Suppressor macrophage (primary cell): ENCODE measurements at places on chromosomes 4 and X.
A peak's percentile ranks its signal among the peaks of the same experiment; 100 is the strongest.

GRCh38 chr4:129246145-129246544, 150.2 kb downstream of the C4orf33 start:
- no peak for DNase-seq

DNA sequence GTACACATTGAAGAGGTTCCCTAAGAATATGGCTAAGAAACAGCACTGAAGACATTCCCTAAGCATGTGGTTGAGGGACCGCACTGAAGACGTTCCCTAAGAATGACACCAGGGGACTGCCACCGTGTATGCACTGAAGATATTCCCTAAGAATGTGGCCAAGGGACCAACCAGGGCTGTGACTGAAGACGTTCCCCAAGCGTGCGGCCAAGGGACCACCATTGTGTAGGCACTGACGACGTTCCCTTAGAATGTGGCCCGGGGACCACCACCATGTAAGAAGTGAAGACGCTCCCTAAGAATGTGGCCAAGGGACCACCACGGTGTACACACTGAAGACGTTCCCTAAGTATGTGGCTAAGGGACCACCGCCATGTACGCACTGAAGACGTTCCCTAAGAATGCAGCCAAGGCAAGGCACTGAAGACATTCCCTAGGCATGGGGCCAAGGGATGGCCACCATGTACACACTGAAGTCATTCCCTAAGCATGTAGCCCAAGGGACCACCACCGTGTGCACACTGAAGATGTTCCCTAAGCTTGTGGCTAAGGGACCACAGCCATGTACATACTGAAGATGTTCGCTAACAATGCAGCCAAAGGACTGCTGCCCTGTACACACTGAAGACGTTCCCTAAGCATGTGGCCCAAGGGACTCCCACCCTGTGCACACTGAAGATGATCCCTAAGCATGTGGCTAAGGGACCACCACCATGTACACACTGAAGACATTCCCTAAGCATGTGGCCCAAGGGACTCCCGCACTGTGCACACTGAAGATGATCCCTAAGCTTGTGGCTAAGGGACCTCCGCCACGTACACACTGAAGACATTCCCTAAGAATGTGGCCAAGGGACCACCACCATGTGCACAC, 22.0 kb downstream of the DHRSX start:
- no peak for DNase-seq

DNA sequence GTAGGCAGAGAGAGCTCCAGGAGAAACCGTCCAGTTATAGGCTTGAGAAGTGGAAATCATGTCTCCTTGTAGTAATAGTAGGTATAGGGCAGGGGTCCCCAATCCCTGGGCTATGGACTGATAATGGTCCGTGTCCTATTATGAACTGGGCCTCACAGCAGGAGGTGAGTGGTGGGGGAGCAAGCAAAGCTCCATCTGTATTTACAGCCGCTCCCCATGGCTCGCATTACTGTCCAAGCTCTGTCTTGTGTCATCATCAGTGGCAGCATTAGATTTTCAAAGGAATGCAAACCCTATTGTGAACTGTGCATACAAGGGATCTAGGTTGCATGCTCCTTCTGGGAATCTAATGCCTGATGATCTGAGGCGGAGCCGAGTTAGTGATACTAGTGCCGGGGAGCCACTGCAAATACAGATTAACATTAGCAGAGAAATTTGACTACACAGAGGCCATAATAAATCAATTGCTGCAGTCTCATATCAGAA, 67.6 kb downstream of the MRPL1 start:
- no peak for DNase-seq

DNA sequence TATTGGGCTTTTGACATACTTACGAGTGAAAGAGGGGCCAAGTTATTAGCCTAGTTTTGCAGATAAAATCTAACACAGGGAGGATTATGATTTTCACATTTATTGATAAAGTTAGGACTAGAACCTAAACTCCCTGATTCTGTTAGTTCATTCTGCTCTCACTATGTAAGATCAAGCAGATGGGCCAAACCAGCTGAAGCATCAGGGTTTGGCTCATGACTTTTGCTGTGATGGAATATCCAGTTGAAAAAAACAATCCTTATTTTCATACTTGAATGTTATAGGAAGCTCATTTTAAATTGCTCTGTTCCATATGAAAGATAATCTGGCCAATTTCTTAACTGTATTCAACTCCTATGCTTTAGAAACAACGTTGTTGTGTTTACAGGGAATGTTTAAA, 21.2 kb downstream of the SPRY1 start:
- no peak for DNase-seq

- DNase-seq, result no peak
These were observed 39.5 kb downstream of the TMEM154 start for GRCh38 chr4:152640058-152640921.

- DNase-seq, result no peak
These were observed 9.5 kb downstream of the CLCN4 start for GRCh38 chrX:10166248-10166716.

- DNase-seq, result no peak
These were observed 92.2 kb downstream of the DDIT4L start for GRCh38 chr4:100098011-100098545.

DNA sequence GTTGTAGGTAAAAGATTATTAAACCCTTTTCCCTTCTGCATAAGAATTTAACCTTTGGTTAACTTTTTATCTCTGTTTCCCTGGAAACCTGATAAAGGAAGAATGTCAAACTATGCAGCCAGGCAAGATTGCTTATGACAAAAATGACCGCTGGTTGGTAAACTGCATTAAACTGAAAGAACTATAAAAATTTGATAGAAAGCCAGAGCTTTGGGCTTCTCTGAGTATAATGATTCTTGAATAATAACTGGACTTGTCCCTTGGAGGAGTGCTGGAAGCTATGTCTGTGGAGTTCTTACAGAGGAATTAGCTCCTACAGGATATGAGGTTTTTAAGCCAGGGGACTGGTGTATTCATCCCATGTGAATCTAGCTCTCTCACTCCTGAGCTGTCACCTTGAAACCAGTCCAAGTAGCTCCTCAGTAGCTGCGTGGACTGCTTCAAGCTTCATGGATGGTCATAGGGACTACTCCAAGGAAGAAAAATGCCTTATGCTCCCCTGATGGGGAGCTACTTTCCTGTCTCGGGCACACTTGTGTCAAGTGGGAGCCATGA, 52.0 kb downstream of the RASL11B start:
- no peak for DNase-seq

DNA sequence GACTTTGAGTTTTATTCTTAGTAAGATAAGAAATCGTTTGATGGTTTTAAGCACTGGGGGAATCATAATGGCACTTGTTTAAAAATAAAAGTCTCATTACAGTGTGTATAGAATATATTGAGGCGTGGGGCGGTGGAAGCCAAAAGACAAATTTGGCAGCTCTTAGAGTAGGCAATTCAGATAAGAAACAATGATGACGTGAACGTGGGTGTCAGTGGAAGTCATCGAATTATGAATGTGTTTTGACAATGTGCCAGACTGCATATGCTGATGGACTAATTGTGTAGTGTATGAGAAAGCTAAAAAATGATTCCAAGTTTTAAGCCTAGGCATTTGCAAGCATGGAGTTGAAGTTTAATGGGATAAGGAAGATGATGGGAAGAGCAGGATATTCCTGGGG, 35.8 kb downstream of the SPANXD start:
- no peak for DNase-seq

DNA sequence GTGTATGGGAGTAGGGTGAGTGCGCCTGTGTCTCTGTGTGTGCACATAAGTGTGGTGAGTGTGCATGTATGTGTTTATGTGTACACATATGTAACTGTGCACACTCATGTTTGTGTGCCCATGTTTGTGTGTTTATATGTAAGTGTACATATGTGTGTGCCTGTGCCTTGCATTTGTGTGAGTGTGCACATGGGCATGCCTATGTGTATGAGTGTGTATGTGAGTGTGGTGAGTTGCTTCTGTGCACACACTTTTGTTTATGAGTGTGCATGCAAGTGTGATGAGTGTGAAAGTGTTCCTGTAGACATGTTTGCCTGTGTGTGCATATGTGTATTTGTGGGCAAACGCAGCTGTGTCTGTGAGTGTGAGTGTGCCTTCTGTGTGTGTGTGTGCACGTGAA, 7.2 kb downstream of the IL9R start:
- no peak for DNase-seq

DNA sequence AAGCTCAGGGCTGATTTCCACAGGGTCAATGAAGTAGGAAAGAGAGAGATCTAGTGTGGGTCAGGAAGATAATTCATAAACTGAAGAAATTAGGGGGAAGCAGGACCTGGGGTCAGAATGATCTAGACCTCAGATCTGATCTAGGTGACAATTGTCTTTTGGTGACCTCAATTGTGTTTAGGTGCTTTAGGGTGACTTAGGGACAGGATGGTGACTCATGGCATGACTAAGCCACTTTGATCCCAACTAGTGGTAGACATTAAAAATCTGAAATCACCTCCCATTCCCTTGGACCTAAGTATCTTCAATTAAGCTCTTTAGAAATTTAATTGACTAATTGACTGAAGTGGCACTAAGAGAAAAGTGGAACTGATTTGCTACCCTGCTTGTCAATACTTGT, 36.7 kb upstream of the GRXCR1 start:
- no peak for DNase-seq

DNA sequence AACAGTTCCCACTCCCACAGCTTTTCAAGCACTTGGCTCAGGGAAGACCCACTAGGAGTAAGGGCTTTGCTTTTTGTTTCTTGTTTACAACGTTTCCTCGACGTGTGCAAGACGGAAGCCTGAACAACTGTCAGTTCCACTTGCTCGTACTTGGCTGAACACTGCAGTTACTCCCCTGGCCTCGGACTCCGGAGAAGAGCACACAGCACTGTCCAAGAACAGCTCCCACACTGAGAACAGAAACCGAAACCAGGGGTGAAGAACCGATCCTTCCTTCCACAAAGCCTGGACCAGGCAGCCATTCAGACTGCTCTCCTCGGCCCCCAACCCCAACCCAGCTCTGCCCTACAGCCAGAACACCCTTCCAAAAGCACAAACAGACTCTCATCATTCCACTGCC, 25.5 kb downstream of the IRF2 start:
- DNase-seq, result peak; percentile 73

- peak; percentile 14 for DNase-seq
These were observed 352.2 kb downstream of the SPRY1 start for GRCh38 chr4:123748806-123749205.

DNA sequence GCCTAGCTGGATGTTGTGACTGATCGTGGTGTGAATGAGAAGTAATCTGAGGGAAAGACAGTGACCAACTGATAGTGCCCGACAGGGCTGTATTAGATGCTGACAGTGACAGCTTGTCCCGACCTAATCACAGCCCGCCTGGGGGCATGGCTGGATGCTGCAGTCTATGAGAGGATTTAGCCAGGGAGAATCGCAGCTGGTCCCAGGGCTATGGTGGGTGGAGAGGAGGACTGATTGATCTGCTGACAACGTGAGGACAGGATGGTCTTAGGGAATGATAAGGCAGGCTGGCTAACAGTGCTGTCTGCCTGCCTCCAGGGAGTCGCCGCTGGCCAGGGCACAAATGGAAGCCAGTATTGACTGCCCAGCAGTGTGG, 621 bp upstream of the SUV39H1 start:
- peak; percentile 6 for DNase-seq
